Esophagus squamous epithelium (tissue), 5 donors: ENCODE measurements at places on chromosomes 1 and 21. TPM values are rescaled to one million over a fixed set of nuclear protein-coding genes. Genes with fewer than 3 reads are reported as not detected.

Gene SMCP
- not detected for total RNA-seq

Gene BCL2L15
- total RNA-seq = 6.8 TPM

DNA sequence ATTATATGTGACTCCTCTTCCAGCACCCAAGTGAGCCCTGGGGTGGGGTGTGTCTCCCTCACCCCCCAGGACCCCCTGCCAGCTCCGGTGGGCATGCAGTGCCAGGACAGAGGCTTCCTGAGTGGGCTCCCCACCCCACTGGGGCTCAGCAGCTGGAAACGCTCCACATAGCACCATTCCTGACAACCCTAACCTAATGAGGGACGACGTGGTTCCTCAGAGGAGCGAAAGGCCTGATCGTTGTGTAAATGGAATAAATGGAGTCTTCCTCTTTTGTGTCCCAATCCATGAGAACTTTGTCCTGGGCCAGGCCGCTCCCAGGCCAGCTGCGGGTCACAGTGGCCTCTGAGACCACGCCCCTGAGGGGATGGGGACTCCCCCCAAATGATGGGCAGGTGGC is 1.8 kb upstream of the TSPEAR start:
- DNase-seq = no peak

- DNase-seq = no peak
Measured at GRCh38 chr1:235857756-235858155, 8.9 kb downstream of the LYST start.

DNA sequence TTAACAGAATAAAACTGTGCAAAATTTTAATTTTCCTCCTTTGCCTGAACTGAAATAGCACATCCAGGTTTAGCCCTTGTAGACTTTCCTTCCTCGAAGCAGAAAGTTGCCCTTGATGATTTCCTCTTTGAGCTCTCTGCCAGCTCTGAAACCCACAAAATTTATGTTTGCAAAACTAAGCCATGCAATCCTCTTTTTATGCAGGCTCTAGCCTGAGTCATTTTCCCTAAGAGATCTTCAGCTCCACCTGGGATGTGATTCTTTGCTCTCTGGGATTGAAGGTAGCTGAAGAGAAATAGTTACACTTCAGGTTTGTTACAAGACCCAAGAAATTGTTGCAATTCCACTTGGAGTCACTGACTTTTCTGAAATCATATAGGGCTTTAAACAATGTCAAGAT is 1.4 kb upstream of the F3 start:
- DNase-seq = no peak
